WERI-Rb-1 (cell line): ENCODE measurements at places on chromosomes 1 and 21.

GRCh38 chr1:211281320-211282022 is 22.3 kb downstream of the RCOR3 start:
- no peak for DNase-seq

DNA sequence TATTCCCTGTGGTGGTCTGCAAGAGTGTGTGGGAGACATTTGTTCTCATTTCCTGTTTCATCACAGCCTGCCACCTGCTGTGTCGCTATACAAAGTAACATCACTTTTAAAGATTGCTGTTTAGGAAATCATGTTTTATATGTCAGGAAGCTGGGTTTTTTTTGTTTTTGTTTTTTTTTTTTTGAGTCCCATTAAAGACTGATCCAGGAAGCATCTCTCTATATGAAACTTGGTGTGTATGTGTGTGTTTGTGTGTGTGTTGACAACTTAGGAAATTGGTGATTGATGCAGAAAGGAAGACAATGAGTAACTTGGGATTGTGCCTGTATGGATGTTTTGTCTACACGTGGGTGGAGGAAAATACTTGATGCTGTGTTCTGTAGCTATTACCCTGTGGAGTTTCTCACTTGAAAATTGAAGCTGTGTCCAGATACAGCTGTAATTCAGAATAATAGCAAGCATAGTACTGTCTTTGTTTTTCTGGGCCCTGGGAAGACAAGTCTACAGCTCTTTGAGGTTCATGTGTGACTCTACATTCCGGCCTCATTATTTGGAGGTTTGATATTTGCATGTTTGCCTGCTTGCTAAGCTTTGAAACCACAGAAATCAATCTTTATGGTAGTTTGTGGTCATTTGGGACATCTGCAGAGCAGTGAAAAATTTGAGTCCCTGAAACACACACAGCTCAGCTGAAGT is 47.9 kb downstream of the LAMC1 start:
- DNase-seq = no peak

GRCh38 chr1:1924386-1924785 is 5.3 kb upstream of the TMEM52 start:
- no peak for DNase-seq

DNA sequence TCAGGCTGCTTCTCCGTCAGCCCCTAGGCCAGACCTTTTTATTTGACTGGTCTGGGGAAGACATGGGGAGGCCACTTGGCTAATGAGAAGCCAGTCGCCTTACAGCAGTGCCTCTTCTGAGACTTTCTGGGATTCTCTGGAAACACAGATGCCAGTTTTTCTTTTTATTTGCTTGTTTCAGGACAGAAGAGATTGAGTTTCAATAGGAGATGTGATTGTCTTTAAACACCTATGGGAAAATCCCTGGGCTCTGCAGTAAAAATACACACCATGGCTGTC is 15.4 kb upstream of the BTG2 start:
- no peak for DNase-seq

GRCh38 chr21:42840411-42841155 is 38.8 kb downstream of the WDR4 start:
- no peak for DNase-seq

DNA sequence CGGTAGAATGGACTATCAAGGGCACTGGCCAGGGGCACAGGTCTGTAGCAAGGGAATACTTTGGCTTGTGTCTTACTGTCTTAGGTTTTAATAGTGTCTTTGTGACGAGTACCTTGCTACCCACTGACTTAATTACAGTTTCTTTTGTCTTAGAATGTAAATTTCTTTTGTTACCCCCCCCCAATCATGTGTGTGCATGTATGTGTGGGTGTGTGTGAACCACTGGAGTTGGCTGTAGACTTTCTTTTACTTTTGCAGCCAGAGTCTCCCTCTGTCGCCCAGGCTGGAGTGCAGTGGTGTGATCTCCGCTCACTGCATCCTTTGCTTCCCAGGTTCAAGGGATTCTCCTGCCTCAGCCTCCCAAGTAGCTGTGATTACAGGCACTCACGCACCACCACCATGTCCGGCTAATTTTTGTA is 61.8 kb upstream of the CLDN14 start:
- DNase-seq = no peak

- no peak for DNase-seq
Observed at GRCh38 chr1:37739222-37739621, 25.7 kb downstream of the EPHA10 start.

DNA sequence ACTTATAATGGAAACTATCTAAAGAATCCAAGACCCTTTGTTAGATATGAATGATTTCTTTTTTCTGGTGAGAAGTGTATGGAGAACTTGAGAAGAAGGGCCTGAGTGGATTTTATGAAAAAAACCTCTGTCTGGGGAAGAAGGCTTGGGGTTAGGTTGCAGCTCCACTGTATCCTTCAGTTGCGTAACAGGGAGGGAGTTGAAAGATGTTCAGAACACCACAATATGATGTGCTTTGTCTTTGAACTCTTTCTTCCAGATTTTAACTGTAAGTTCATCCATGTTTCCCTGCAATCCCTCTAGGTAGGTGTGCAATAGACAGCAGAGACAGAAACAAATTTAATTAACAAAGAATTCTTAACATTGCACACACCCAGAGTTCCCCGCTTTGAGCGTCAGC is 125.8 kb upstream of the NFIA start:
- no peak for DNase-seq

GRCh38 chr1:41108696-41109275 is 87.3 kb upstream of the SLFNL1 start:
- no peak for DNase-seq

GRCh38 chr21:39000496-39000895 is 182.8 kb downstream of the PSMG1 start:
- DNase-seq = no peak

GRCh38 chr1:209402697-209403096 is 180.8 kb upstream of the CAMK1G start:
- no peak for DNase-seq

DNA sequence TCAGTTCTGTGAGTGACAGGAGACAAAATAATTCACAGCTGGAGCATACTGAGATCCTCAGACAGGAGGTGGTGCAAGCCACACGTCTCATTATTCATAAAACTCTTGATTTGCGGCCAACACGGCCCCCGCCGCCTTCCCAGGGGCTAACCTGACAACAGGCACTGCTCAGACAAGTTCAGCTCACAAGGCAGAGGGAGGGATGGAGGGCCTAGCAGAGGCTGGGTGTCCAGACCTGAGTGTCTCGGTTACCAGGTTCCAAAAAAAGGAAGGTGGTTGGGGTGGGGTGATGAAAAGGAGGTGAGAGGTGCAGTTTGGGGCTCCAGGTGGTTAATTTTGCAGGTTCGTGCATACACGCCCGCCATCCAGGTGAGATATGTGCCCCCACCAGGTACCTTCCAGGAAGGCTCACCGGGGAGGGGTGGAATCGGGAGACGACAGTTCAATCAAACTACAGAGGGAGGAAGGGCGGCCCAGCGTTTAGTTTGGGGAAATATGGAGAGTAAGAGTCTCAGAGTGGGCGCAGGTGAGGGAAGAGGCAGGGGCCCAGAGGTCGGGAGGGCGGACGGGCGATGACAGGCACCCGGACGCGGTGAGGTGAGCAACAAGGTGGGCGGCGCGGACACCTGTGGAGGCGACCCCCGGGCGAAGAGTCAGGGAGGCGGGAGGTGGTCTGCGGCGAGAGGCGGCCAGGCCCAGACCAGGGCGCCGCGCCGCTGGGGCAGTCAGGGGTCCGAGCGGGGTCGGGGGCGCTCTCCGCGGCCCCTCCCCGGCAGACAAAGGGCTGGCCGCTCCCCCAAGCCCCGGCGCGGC is 629 bp downstream of the CTNNBIP1 start:
- DNase-seq = no peak

GRCh38 chr1:171913385-171913784 is 72.1 kb downstream of the DNM3 start:
- no peak for DNase-seq

DNA sequence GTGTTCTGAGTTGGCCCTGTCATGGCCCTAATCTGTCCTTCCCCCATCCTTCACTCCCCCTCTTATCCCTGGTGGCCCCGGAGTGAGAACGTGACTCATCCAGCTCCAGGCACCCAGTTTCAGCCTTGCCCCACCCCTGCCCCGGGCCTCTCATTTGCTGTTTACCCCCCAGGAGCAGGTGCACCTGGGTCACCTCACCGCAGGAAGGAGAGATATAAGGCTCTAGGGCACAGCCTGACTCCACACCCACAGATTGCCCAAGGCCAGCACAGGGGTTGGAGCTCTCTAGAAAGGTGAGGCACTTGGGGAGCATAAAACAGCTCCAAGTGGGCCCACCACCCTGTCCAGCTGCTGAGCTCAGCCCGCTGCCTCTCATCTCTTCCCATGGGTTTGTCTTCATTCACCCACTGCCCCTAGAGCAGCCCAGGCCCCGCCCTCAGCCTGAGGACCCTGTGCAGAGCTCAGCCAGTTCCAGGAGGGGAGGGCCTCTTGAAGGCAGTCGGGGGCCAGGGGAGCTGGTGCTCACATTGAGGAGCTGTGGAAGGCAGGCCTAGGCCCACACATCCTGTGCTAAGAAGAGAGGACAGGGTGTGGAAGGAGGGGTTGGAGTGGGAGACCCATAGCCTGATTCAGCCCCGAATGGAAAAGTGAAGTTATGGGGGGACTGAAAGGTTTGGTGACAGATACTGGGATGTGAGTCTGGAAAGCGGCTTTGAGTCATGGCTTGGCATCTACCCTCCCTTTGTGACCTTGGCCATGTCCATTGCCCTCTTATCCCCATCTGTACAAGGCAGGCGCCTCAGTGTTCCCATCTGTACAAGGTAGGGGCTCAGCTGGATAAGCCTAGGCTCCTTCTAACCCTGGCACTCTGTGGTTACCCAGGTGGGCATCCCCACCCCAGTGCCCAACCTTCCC is 16.1 kb upstream of the GPR37L1 start:
- DNase-seq = no peak

- DNase-seq = no peak
Observed at GRCh38 chr1:240285540-240285939, 193.9 kb downstream of the FMN2 start.

DNA sequence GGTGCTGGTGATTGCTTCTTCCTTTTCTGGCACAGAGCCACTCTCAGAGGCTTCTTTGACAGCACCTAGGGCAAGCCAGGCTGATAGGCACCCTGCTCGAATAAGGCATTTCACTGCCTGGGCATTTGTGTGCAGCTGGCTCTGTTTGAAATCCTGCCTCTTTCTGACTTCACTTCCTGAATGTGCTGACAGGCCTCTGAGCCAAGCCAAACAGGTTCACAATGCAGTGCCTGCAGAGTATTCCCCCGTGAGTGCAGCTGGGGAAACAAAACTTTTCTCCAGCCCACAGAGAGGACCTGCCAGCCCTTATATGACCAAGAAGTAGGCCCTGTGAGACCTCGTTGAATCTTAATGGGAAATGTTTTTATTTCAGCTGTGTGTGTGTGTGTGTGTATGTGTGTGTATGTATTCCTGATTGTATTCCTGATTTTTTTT is 10.4 kb downstream of the JUN start:
- DNase-seq = no peak

DNA sequence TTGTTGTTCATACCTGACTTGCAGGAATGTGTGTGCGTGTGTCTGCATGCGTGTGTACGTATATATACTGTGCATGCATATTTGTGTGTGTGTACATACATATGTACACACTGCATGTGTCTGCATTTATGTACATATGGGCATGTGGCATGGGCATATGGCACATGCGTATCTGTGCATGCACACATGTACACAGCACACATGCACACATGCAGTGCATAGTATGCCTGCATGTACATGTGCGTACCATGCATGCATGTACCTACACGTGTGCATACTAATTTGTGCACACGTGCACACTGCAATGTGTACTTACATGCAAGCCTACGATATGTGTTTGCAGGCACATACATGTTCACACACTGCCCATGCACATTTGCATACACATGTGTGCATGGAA is 43.9 kb downstream of the GALNT2 start:
- DNase-seq = no peak

DNA sequence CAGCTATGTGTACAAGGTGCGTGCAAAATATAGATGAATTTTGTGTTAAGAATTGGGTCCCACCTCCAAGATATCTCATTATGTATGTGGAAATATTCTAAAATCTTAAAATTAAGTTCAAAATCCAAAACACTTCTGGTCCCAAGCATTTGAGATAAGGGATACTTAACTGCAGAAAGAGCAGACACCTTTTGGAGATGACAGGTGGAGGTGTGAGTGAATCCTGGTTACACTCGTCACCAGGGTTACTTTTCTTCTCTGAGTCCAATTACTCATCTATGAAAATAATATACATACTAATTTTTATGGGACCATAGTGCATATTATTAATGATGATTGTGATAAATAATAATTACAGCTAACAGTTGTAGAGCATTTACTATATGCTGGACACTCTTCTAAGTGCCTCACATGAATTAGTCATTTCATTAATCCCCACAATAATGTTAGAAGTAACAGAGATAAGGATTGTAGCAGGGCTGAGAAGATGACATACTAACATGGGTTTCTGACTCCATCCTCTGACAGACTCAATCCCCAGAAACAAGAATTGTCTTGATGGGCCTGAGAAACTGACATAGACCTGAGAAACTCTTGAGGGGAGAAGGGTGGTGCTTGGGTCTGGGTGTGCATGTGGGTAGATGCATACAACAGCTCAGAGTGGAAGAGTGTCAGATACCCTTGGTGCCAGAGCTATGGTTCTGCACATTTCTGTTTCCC is 8.3 kb upstream of the FASLG start:
- no peak for DNase-seq

DNA sequence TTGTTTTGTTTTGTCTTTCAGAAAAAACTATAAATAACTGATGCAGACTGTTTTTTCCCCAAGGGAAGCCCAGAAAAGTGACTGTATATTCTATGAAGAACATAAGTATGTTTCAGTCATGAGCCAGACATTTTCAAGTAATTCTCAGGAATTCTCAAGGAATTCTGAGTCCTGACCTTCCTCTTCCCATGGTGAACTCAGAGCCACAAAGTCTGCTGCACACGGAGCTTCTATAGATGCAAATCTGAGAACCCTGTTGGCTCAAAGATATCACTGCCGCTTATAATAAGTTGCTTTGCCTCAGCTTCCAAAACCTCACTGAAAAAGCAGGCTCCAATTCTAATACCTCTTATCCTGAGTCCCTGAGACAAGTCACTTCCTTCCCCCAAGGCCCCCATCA is 418.5 kb upstream of the RUNX1 start:
- DNase-seq = no peak

GRCh38 chr21:42061195-42061985 is 9.7 kb upstream of the UMODL1 start:
- no peak for DNase-seq

GRCh38 chr21:38286739-38287471 is 30.1 kb downstream of the KCNJ15 start:
- no peak for DNase-seq
